Stimulated activated CD4-positive, alpha-beta T cell treated with anti-CD3 and anti-CD28 coated beads, Interleukin-12 subunit alpha, Interleukin-12 subunit beta, amount 100 ng/mL, for 48 hours (primary cell): ENCODE measurements at places on chromosomes 4 and X.

- no peak for DNase-seq
Measured at GRCh38 chrX:140297273-140297672, 207.6 kb downstream of the SOX3 start.

DNA sequence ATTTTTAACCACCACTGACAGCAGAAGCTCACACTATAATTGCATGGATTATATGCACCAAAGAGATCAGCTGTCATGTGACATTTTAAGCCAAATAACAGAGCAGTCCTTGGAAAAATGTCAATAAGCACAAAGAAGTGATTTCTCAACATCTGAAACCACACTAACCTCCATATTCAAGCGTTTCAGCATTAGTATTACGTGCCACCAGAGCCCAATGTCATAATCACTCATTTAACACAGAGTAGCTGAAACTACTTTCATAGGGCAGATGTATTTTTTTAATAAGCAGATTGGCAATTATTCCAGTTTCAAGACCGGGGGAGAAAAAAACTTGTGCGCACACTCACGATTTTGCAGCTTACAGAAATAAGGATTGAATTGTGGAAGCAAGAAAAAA is 76.6 kb downstream of the SH3KBP1 start:
- DNase-seq: no peak

DNA sequence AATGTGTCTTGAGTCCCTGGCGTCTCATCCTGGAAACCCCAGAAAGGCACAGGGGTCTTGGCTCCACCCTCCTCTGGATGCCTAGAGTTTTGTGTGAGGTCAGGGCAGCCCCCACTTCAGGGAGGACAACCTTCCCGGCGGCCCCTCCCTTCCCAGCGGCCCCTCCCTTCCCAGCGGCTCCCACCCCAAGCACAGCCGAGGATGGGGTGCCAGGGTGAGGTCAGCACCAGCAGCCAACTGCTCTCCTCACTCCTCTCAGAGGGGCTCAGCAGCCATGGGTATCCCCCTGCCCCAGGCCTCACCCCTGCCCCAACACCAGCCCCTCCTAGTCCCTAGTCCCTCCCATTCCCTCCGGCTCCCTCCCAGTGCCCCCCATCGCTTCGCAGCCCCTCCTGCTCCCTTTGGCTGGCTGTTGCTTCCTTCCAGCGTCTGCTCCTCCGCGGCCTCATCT is 17.4 kb downstream of the DGKQ start:
- no peak for DNase-seq

- no peak for DNase-seq
Measured at GRCh38 chr4:174340714-174341113, 57.0 kb downstream of the CEP44 start.

DNA sequence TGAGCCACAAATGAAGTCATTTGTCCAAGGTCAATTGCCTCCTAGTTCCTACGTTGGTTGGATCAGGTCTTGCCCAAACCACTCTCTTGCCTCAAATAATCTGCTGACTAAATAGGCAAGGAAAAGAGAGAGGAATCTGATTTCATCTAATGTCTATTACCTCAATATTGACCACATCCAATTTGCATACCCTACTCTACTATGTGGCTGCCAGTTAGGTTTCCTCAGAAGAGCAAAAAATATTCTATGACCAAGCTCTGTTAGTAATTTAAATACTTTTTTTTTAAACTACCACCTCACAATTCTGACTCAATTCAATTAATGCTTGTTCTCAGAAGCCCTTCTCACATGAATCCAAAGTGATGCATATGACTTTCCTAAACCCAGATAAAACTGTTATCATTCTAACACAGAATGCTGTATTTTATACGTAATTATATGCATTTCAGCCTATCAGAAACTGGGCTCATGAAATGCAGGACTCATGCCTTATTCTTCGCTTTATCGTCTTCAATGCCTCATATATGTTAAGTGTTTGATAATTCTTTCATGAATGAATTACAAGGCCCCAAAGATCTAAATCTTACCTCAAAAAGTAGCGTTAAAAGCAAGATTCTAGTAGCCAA is 98.6 kb downstream of the HUWE1 start:
- no peak for DNase-seq

DNA sequence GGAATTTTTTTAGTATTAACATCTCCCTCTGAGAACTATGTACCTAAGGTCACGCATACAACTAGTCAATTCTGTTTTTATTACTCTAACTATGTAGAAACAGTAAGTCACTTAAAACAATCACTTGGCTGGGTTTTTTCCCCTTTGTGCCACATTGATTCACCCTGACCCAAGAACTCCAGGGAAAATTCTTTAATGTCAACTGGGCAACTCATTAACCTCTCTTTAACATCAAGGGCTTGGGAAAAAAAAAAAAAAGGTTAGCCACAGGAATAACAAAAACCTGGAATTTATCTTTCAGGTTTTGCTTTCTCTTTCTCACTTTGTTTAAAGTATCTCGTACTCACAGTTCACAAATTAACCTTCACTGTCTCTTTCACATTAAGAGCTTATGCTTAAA is 8.1 kb downstream of the RPL9 start:
- DNase-seq: no peak

- no peak for DNase-seq
Measured at GRCh38 chr4:103307453-103308247, 109.5 kb upstream of the CENPE start.

DNA sequence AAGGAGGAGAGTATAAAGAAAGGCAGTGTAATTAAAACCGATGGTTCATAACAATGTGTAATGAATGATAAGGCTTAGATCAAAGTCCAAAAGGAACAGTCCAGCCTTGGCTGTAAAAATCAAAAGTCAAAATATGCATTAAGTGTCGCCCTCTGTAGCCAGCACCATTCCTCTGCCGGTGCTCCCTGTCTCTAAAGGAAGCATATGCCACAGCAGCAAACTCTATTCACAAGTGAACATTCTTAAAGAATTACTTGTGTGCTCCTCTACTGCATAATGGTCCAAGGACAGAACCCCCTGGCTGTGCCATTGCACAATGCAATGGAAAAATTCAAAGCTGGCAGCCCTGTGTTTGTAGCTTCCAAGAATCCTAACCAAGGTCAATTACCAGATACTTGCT is 16.3 kb upstream of the MBNL3 start:
- DNase-seq: no peak
